Stimulated activated CD8-positive, alpha-beta memory T cell treated with anti-CD3 and anti-CD28 coated beads, Interleukin-15, amount 100 ng/mL, for 4 hours (primary cell): ENCODE measurements at places on chromosomes 7 and 10.

- DNase-seq: no peak
These were observed 1199.9 kb downstream of the GATA3 start for GRCh38 chr10:9254353-9254752.

DNA sequence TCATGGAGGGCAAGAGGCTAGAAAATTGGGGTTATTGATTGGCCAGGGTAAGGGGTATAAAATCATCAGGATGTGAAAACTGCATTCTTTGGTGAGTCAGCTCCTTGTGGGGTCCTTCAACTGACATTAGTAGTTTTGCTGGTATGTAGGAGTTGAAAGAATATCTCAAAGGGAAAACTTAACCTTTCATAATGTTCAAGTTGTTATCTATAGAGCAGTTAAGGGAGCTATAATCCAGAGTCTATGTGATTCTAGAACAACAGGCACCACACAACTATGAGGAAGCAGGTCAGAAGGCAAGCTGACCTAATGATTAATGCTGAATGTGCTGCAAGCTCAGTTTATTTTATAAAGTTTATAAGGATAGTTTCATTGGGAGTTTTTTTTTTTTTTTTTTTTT is 13.7 kb downstream of the PRPS1L1 start:
- DNase-seq: no peak

DNA sequence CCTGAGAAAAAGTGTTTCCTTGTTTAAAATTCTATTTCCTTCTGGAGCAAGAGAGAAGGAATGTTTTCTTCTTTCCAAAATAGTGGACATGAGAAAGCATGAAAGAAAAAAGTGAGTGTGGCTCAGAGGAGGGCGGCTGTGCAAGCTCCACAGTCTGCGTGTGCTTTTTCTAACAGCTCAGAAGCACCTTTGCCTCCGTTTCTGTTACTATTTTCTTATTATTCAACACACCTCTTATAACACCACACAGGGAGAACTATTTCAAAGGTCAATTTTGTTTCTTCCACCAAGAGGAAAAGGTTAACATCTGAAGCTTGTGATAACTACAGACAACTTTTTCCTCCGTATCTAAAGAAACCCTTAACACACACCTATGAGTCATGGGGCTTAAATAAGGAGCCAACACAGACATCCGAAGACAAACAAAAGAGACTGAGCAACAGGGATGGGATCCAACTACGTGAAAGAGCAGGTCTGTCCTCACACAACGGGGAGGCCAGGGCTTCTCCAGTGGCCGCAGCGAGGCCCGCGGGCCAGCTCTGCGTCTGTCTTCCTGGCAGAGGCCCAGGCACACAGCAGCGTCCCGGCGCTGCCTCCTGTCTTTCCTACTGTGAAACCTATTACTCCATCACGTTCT is 36.2 kb upstream of the NCAPG2 start:
- no peak for DNase-seq

DNA sequence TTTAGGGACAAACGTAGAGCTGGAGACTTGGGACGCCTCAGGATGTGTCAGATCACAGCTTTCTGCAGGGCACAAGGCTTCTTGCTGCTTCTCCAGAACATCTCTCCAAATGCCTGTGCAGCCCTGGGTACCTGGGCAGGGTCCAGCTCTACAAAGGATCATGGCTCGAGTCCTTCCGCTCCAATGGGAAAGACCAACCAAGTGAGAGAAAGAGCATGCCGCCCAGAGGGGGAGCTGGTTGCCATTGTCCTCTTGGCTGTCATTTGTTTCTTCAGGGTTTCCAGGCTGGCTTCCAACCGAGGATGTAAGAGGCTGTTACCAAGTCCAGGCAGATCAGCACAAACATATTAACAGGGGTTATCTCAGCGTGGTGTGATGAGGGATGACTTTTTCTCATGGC is 5.6 kb upstream of the LEP start:
- no peak for DNase-seq

DNA sequence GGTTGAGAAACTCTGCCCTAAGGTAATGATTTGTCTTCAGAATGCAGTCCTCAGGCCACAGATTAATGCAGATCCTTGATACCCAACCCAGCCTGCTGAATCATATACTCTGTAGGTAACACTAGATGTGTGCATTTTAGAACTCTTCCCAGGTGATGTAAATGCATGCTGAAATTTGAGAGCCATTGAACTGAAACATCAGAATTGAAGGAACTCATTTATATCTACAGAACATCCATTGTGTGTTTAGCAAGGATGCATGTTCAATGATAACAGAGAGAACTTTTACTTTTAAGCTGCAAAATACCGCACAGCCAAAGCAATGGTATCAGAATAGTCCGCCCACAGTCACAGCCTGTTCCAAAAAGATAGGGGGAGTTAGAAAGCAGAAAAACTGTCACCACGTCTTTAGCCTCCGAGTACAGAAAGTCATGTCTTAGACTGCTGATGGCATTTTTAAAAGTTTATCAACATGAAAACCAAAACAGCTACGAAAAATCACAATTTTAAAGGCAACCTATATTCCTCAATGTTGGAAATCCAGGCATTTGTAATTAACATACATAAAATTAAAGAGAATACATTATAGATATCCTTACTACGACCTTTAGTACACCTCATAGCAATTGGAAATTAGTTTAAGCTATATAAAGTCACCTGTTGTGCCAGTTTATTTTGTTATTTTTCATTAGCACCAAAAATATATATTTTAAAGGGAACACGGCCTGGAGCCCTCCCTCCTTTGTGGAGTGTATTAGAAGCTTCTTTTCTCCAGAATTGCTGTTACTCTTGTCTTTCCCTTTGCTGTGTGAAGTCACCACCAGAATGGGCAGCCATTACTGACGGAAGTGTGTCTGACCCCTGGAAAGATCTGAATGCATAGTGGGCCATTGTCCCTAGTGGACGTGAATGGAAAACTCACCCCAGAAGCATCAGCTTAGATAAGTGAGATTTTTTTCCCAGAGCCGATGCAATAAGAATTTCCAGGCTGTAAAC is 65.8 kb upstream of the PRKAR2B start:
- no peak for DNase-seq

DNA sequence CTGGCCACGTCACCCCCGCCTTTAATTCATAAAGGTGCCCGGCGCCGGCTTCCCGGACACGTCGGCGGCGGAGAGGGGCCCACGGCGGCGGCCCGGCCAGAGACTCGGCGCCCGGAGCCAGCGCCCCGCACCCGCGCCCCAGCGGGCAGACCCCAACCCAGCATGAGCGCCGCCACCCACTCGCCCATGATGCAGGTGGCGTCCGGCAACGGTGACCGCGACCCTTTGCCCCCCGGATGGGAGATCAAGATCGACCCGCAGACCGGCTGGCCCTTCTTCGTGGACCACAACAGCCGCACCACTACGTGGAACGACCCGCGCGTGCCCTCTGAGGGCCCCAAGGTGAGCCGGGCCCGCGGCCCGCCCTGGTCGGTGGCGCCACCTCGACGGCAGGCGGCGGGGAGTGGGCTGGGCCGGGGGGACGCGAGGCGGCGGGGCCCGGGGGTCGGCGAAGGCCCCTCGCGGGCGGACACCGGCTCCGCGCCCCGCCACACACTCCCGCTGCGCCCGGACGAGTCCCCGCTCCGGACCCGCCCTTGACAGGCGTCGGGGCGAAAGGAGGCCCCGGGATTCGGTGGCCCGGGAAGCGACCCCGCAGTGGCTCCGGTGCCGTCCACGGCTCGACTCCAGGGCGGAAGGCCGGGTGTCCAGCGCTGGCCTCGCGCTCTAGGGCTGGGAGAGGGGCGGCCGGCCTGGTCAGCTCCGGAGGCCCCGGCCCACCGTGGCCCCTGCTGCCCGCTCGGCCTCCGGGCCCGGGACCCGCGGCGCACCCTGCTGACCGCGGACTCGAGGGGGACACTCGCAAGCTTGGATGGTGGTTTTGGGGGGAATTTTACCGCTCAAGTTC is 557 bp downstream of the BAG3 start:
- DNase-seq: no peak
